ENCODE measurements at places on chromosomes 11 and 22.

DNA sequence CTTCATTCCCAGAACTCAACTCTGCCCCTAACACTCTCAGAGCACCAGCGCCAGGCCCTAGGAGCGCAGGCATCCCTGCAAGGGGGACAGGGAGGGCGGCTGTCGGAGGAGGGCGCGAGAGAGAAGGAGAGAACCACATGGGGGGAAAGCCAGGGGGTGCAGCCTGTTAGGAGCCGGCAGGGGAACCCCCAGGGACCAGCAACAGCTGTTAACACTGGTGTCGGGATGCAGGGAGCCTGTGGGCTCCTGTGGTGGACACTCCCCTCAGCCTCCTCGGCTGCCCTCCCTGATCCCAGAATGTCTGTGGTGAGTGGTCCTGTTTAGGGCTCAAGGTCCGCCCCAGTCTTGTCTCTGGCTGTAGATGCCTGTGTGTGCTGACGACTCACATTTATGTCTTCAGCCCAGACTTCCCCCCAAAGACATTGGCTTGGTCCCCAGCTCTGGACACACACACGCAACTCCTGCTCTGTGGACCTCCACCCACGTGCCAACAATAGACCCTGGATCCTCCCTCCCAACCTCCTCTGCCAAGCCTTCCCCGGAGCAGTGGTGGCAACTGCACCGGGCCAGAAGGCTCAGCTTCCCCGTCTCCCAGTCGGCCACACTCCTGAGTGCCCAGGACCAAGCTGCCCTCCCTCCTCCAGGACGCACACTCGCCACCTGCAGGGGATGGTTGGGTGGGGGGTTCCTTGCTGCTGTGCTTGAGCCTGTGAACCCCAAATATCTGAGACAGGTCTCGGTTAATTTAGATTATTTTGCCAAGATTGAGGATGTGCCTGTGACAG, 817 bp upstream of the IFITM5 start:
- DNase-seq: no peak

GRCh38 chr11:116478205-116478604, 294.6 kb downstream of the BUD13 start:
- no peak for DNase-seq

DNA sequence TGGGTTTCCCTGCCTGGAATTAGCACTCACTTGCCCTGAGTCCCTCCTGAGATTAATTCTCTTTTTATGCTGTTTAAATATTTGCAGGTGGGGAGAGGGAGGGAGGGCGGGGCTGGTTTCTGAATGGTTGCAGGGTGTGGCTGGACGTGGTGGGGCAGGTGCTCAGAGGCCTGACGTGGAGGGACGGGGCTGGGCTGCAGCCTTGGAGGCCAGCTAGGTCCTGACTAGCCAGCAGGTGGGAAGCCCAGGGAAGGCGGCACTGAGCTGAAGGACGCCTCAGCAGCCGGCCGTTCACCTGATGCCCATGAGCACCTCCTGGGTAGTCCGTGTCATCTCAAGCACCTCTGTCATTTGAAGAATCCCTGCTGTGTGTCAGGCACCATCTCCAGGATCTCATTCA, 21.3 kb downstream of the SGSM1 start:
- DNase-seq: no peak

DNA sequence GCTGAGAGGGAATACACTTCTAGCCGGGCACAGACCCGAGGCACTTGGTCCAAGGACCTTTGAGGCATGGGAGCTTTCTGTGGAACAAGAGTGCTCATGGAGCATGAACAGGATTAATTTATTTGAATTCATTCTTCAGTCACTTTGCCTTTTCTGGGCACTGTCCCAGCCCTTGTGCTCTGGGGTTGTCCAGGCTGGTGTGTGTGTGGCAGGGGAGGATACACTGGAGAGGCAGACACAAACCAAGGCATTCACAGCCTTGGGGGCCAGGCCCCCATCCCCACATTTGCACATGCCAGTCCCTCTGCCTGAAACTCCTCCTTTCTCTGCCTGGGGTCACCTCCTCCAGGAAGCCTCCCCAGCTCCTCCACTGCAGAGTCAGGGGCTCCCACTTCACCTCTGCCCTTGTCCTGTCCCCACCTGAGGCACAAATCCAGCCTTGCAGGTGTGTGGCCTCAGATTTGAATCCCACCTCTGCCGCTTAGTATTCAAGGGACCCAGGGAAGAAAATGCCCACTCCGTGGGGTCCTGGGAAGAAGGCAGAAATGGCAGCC, 55.5 kb downstream of the MYO7A start:
- DNase-seq: no peak

GRCh38 chr11:44698252-44698912, 28.4 kb upstream of the TSPAN18 start:
- DNase-seq: no peak

GRCh38 chr11:132846075-132846474, 686.2 kb downstream of the OPCML start:
- no peak for DNase-seq

DNA sequence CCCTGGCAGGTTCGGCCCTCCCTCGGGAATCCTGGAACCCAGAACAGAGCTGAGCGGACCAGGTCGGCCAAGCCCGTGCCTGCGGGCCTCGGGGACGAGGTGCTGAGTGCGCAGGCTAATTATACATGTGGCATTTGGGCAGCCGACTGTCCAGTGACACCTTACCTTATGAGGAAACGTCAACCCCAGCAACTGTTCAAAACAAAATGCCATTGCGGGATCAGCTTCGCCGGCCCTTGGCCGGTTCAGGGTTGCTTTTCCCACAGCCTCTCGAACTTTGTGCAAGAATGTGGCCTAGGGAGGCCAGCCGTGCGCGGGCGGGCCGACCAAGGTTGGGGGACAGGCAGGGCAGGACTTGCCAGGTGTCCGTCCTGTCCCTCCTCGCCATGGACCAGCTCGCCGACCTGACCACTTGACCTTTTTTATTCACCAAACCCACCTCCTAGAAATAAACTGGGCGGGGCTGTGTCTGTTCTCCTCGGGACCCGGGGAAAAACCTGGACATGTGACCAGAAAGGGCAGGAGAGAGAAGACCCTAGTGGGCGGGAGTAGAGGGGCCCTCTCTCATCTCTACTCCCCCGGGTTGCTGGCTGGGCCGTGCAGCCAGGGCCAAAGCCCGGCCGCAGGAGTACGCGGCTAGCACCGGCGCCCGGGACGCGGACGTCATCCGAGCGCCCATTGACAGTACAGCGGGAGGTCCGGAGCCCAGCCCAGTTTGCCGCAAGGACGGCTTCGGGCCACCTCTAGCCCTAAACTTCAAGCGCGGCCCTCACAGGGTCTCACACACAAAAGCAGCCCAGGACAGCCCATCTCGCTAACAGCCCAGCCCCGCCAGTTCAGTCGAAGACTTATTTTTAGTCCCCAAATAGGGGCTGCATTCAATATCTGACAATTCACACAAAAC, 134.3 kb upstream of the C11orf58 start:
- DNase-seq: no peak

DNA sequence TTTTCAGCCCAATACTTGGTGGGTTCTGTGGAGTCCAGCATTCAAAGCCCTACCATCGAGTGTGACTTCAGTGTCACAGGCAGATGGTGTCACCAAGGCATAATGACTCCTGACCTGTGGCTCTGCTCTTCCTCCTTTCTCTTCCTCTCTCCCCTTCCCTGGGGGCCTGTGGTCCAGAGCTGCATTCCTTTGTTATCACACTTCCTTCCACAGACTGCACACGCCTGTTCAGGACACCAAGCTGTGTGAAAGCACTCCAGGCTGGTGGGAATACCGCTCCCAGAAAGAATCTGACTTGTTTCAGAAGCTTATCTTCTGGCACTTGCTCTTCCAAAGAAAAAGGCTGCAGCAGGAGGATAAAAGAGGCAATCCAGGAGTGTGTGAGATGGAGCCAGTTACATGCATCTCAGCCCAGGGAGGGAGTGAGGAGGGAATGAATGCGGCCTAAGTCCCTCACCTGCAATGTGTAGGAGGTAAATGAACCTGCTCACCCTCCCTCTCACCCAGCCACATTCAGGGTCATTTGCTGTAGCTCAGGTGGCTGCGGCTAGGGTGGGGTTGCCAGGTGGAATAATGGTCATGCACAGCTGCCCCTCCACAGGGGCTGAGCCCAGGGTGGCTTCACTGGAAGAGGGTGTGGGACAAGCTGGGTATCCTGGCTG, 79.3 kb downstream of the ADAMTS15 start:
- DNase-seq: peak; percentile 31

- no peak for DNase-seq
These were observed 2.8 kb upstream of the RPS19BP1 start for GRCh38 chr22:39535357-39535725.

DNA sequence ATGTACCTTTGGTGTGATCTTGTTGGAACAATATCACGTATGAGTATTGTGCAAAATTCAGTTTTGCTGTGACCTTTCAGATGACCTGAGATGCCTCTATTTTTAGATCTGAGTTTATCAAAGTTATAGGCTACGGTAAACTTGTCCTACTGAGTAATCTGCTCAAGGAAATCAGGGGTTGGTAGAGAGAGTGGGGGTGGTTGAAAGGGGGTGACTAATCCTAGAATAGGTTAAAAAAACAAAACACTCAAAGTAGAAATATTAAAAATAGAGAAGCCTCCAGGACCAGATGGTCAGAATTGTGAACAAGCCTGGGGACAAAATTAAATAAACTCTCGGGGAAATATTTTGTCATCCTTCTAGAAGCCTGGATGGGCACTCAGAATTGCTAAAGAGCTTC, 59.9 kb upstream of the C11orf87 start:
- no peak for DNase-seq

DNA sequence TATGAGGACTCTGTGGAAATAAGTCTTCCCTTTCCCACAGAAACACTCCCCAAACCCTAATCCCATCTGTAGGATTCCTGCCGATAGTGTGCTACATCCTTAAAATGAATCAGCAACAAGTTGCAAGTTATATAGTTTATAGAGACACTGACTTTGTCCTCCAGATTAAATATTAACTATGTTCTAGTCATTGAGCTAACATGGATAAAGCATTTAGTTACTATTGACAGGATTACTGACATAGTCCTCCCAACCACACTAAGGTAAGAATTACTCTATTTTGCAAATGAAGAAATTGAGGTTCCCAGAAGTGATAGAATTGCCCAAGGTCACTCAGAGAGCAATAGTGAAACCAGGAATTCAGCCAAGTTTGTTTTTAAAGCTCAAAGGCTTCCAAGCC, 1.9 kb downstream of the OR52M1 start:
- no peak for DNase-seq

- no peak for DNase-seq
These were observed 52.9 kb downstream of the CABIN1 start for GRCh38 chr22:24063986-24064385.

DNA sequence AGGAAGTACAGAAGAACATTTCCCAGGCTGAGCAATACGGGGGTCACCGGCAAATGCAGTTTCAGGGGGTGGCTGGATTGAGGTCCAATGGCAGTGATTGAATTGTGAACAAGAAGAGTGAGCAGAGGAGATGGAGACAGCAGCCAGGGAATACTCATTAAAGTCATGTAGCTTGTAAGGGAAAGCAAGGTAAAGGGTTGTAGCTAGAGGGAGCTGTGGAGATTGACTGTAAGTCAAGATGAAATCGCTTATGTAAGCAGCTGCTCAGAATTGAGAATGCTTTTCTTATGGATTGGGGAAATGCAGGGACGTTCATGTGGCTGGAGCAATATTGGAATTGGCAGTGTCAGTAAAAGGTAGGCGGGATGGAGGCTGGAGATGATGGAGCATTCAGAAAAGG, 111.4 kb upstream of the TBCEL start:
- no peak for DNase-seq

DNA sequence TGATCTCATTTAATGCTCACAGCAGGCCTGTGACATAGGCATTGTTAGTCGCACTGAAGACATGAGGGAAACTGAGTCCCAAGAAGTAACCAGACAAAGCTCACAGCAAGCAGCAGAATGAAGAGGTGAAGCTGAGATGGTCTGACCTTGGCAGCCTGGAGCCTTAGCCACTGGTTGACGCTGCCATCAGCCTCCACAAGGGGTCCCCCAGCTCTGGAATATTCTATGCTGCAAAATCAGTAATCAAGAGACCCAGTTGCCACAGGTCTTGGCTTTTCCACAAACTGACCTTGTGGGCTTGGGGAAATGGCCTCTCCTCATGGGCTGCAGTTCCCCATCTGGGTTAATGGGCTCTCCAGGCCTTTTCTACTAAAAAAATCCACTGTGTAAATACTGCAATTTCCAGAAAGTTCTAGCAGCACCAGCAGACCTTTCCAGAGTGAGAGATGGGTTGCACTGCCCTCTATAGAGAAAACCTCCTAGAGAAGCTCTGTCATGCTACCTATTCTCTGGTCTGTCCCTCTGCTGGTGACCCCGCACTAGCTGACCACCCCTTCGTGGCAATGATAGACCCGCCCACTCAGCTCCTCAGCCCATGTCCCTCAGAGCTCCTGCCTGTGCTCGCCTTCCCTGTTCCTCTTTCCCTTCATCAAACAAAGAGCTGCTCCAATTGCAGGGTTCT, 22.6 kb upstream of the ISX start:
- DNase-seq: no peak

DNA sequence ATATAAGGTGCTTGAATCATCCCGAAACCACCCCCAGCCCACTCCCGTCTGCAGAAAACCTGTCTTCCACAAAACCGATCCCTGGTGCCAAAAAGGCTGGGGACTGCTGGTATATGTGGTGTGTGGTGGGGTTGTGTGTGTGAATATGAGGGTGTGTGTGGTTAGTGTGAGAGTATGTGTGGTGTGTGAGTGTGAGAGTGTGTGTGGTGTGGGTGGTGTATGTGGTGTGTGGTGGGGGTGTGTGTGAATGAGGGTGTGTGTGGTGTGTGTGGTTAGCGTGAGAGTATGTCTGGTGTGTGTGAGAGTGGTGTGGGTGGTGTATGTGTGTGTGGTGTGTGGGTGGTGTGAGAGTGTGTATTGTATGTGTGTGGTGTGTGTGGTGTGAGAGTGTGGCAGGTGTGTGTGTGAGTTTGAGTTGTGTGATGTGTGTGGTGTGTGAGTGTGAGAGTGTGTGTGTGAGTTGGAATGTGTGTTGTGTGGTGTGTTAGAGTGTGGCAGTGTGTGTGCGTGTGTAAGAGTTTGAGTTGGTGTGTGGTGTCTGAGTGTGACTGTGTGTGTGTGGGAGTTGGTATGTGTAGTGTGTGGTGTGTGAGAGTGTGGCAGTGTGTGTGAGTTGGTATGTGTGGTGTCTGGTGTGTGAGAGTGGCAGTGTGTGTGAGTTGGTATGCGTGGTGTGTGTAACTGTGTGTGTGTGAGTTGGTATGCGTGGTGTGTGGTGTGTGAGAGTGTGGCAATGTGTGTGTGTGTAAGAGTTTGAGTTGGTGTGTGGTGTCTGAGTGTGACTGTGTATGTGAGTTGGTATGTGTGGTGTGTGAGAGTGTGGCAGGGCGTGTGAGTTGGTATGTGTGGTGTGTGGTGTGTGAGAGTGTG, 6.5 kb downstream of the UPK3A start:
- no peak for DNase-seq

DNA sequence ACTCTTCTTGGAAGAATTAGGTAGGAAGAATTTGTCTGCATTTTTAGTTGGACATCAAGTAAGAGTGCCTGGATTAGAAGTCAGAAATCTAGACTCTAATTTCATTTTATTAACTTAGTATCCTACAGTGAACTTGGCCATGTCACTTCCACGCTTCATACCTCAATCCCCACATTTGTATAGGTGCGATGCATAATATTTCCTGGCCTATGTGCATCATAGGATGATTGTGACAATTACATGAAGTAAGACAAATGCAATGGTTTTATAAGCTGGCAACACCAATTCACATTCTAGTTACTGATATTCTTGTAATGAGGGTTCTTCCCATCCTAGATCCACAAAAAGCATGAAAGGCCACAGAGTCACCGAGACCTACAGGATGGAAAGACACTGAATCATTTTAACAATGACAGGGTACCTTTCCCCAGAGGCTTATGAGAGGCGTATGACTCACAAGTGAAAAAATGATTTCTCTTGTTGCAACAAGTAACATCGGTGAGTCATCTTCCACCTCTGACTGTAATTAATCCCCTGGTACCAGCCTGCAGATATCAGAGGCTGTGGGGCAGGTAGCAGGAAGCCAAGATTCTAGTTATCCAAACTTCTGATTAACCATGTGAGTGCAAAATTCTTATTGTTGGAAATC, 56.0 kb upstream of the OR5AK2 start:
- peak; percentile 11 for DNase-seq

All from fibroblast of skin of left quadriceps (primary cell).